ENCODE measurements at places on chromosomes 7 and 10.

DNA sequence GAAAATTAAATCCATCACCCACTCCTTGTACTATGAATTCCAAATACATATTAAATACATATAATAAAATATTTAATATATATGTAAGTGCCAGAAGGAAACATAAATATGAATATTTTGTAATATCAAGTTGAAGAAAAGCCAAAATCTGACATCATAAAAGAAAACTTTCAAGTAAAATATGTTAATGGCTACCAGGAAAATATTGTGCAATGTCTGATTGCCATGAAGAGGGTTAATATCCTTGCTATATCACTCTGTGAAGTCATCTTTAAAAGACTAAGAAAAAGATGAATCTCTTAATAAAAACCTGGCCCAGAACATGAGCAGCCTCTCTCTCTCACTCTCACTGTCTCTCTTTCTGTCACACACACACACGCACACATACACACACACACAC lies 130.2 kb downstream of the EGFR start:
- no peak for DNase-seq

DNA sequence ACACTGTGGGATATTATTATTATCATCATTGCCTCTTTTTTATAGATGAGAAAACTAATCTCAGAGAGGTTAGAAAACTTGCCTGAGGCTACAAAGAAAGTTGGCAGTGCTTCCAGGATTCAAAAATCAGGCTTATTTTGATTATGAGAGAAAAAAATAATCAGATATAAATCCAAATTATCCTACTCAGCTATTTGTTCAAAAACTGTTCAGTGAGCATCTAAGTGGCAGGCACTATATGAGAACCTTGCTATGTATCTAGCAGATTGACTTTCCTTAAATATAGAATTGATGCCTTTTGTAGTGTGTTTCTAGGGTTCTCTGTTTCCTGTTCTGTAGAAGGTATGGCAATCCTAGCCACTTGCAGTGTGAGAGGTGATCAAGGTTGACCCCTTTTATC lies 60.0 kb upstream of the SLC35B4 start:
- no peak for DNase-seq

DNA sequence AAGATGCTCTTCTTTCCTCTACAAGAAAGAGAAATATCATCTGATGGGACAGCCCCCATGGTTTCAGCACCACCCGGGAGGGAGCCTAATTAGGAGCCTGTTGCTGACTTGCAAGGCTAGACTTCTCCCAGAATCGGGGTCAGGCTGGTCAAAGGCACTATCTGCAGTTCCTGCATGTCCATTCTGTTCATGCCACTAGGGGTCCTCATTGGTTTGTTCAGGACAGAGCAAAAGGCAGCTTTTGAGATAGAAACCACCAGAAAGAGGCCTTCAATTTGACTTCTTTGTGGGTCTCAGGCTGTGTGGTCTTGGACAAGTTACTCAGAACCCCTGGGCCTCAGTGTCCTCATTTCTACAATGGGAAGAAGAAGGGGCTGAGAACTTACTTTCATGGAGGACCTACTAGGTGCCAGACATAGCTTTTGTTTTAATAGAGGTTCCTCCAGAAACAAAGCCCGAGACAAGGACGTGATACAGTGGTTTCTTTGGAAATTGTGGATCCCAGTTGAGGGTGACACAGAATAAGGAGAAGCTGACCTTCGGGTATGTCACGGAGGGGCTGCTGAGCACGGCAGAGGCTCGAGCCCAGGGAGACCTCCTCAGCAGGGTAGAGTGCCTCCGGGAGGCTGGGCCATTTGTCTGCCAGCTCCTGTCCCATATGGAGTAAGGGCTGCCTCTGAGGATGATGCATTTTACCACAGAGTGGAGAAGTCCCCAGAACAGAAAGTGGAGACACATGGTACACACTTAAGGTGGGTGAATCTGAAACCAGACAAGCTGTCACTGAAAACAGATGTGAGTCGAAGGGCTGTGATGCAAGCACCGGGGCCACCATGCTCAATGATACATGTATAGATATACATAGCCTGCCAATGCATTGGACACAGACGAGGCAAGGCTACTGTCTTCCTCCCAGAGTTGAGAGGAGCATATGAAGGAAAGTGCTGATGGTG lies 33.1 kb upstream of the NEUROD6 start:
- DNase-seq, result peak; percentile 58

- DNase-seq, result no peak
These were observed 82.9 kb downstream of the DNAJC1 start for GRCh38 chr10:21920633-21921032.

DNA sequence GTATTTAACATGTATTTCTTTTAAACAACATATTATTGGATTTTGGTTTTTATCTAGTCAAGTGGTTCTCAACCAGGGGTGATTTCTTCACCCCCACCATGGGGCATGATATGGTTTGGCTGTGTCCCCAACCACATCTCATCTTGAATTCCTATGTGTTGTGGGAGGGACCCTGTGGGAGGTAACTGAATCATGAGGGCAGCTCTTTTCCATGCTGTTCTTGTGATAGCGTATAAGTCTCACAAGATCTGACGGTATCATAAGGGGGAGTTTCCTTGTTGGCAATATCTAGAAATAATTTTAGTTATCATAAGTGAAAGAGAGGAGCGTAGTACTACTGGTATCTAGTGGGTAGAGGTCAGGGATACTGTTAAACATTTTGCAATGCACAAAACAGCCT lies 37.6 kb downstream of the TMEM168 start:
- no peak for DNase-seq

DNA sequence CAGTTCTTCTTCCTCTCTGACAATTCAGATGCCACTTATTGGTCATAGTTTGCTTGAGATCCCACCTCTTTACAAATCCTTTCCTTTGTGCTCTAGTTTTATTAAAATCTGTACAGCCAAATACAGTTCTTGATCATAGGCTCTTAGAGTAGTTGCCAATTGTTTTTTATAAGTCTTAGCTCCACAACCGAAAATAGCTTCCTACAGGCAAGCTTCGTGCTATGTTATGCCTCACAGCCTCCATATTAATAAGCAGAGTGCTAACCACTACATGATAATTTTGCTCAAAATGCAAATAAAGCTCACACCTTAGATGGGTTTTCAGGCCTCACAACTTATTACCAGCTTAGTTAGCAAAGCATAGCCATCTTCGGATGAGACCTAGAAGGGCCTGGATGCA lies 688.9 kb downstream of the MAGI2 start:
- DNase-seq, result no peak

GRCh38 chr7:5349437-5350173 lies 66.9 kb downstream of the SLC29A4 start:
- DNase-seq, result no peak

DNA sequence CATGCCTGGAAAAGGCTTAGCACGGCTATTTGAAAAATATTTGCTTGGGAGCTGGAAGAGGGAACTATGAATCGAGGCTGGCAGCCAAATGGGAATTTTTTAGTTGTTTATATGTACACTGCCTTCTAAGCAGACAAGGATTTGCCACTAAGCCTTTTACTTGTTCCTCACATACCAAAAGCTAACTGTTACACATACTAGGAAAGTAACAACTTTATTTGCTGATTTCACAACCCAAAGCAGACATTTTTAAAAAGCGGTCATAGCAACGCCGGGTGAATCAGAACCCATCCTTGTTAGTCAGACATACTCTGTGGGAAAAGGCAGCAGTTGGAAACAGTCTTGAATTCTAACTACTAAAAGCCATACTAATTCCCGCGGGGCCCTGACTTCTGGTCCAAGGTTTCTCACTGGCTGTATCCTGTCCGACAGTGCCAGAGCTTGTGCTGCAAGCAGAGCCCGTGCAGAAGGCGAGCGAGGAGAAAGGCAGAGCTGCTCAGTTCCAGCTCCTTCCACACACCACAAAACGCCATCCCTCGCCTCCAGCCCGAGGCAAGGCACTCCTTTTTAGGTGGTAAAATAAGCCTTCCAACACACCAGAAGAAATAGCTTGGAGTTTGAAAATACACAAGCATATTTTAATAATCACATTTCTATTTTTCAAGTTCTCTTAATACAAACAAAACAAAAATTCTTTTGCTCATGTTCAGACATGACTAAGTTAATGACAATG lies 89.2 kb downstream of the RNF216 start:
- DNase-seq, result peak; percentile 73

Measured in pons (tissue), 1 donor.